ENCODE measurements at places on chromosomes 6 and 20. TPM values are rescaled to one million over a fixed set of nuclear protein-coding genes. Genes with fewer than 3 reads are reported as not detected.
A peak's percentile ranks its signal among the peaks of the same experiment; 100 is the strongest.

DNA sequence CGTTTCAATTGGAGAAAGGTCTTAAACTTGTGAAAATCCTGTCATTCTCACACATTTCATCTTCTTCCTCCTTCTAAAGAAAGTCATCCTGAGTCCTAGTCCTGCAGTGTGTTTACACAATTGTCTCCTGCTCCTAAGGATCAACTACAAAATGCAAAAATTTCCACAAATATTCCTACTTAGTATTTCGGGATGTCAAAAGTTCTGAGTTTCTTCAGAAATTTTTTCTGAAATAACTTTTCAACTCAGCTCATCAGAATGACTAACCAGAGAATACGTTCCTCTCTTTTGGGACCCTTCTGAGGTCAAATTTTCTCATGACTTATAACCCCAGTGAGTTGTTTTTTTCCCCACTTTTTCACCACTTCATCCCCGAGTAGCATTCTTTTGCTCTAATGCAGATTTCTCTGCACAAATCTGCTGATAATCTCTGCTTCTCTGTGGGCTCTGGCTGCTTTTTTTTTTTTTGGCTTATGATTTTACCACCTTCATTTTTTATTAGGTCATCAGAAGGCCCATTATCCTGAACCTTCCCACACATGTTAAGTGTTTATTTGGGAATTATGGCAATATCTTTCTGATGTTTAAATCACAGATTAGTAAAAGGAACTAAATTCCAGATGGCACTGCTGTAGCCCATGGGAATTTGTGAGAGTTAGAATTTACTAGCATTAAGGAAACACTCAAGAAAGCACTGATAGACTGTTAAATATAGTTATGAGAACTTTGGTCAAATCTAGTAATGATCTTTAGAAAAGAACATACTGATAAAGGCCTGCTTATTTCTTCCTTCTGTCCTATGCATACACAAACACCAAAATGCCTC lies 41.4 kb downstream of the MAP3K5 start:
- DNase-seq, result no peak

DNA sequence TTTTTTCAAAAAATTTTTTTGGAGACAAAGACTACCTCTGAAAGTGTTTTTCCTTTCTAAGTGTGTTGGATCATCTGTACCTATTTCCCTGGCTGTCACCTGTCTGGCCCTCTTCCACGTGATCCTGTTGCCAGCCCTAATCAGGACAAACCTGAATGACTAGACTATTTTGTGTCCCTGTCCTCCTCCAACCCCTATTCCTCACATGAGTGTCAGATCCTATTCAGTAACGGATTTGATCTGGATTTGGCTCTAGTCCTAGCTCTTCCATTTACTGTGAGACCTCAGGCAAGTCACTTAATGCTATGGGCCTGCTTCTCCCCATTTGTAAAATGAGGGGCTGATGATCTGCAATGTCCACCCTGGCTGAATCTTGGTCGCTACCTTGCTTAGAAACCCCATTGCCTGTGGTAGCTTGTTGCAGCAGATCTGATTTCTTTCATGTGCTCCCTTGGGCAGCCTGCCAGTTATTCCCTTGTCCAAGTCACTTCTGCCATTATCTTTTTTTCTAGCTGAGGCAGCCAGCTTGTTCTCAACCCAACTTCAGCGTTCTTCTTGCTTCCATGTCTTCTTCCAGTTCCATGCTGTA lies 4.8 kb downstream of the PHF20 start:
- DNase-seq, result peak; percentile 33

BPHL gene
- 23.1 TPM for total RNA-seq

DNA sequence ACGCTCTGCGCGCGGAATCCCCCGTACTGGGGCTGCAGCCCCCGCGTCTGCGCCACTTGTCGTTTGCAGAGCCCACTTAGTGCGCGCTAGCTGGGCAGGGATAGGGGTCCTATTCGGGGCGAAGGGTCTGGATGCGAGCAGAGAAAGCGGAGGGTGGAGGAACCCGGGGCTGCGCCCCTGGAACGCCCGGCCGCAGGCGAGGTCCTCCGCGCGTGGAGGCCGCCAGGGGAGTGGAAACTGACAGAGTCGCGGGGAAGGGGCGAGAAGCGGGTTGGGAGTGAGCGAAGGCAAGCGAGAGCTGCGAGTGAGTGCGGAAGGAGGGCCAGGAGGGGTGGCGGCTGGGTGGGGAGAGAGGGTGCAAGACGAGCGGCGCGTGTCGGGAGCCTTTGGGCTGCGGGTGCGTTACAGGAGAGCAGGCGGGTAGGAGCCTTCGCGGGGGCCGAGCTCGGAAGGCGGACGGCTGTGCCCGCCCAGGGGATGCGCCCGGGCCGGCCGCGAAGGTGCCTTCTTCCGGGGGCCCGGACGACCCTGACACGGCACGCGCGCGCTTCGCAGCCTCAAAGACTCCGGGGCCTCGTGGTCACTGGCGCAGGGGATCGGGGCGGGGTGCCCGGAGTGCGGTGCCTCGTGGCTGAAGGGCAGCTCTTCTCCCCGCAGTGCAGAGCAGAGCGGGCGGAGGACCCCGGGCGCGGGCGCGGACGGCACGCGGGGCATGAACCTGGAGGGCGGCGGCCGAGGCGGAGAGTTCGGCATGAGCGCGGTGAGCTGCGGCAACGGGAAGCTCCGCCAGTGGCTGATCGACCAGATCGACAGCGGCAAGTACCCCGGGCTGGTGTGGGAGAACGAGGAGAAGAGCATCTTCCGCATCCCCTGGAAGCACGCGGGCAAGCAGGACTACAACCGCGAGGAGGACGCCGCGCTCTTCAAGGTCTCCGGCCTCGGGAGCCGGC lies 1.2 kb downstream of the IRF4 start:
- no peak for DNase-seq

- DNase-seq, result no peak
Measured at GRCh38 chr20:62641321-62642050, 817 bp upstream of the SLCO4A1 start.

DNA sequence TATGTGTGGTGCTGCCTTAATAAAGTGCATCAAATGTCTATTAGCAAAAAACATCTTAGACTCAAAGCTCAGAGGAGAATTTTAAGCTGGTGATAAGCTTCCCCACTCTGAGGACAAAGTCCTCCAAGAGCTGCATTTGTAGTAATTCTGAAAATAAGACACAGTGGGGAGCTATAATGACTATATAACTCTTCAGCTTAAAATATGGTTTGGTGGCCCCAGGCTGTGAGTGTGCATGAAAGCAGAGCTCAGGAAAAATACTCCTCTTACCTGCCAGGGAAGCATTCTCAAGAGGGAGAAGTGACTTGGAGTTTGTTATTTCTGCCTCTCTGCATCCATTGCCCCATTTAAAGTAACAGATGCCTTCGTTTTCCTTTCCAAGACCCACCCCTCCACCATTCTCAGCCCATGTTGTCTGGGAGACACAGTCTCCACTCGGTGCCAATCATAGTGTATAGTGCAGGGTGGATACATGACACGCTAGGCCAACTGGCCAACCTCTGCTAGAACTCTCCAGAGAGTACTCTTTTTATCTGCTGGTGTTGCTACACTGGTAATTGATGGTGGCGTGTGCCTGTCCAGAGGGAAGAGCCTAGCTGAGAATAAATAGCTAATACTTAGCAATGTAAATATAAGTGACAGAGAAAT lies 229.2 kb downstream of the PHF3 start:
- no peak for DNase-seq

ACTL10 gene
- 1.4 TPM for total RNA-seq

DNA sequence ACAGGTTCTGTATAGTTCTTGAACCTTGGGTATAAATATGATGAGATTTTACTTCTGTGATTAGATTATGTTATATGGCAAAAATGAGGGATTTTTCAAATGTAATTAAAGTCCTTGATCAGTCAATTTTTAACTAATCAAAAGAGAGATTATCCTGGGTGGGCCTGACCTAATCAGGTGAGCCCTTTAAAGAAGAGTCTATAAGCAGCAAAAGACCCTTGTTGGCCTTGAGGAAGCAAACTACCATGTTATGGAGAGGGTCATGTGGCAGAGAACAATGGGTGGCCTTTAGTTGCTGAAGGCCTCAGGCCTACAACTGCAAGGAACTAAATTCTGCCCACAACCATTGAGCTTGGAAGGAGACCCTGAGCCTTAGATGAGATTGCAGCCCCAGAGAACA lies 102.5 kb upstream of the RIPOR2 start:
- no peak for DNase-seq

- DNase-seq, result no peak
Measured at GRCh38 chr6:139905404-139906052, 531.1 kb upstream of the CITED2 start.

- peak; percentile 62 for DNase-seq
Measured at GRCh38 chr20:2946988-2947961, 74.0 kb downstream of the PTPRA start.

- no peak for DNase-seq
Measured at GRCh38 chr6:30317913-30318589, 8.7 kb upstream of the TRIM39 start.

GRCh38 chr6:110295451-110296165 lies 62.5 kb downstream of the METTL24 start:
- DNase-seq, result no peak

DNA sequence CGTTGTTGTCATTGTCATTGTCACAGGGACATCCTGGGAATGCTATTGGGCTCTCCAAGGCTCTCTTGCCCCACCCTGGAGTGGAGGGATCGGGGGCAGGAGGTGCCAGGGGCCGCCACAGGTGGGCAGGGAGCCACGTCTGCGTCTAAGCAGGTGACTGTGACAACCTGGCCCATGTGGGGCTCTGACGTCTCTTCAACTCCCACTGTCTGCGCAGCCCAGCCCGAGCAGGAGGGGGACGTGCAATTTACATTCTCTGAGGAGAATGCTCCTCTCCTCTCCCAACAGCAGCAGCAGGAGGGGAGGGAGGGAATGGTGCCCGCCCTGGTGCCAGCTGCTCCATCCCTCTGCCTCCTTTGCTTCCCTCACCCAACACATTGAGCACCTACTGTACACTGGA lies 50.1 kb downstream of the GRM4 start:
- no peak for DNase-seq

DNA sequence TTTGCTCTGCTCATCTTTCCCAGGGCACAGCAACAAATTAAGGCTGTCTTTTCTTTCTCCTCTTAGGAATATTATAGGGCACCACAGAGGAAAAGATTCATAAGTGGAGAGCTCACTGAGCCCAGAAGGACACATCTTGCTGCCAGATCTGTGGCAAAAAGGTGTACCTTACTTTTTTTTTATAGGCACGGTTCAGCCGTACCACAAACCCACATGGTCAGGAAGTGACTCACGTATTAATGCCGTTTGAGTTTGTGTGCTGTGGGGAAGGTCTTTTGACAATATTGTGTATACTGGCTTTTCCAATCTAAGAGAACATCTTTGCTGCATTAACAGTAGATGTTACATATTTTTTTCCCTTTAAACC lies 28.4 kb downstream of the PAQR8 start:
- DNase-seq, result peak; percentile 73

ZKSCAN8 gene
- 25.1 TPM for total RNA-seq

DNA sequence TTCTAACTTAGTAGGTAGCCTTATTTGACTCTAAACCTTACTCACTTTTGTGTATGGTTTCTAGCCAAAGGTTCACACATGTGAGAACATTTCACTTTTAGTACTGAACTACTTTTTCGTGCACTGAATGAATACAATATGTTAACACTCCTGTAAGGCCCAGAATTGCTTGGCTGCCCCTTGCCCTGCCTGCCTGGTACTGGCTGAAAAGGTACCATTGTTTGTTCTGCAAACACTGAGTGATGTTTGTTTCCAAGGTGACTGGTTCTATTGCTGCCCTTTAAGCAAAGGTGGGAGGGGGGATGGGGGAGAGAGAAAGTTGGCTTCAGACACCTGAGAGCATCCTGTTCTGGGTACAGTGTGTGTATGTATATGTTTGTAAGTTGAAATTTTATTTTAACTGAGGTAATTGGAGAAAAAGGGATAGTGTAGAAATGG lies 31.2 kb downstream of the RREB1 start:
- no peak for DNase-seq

DNA sequence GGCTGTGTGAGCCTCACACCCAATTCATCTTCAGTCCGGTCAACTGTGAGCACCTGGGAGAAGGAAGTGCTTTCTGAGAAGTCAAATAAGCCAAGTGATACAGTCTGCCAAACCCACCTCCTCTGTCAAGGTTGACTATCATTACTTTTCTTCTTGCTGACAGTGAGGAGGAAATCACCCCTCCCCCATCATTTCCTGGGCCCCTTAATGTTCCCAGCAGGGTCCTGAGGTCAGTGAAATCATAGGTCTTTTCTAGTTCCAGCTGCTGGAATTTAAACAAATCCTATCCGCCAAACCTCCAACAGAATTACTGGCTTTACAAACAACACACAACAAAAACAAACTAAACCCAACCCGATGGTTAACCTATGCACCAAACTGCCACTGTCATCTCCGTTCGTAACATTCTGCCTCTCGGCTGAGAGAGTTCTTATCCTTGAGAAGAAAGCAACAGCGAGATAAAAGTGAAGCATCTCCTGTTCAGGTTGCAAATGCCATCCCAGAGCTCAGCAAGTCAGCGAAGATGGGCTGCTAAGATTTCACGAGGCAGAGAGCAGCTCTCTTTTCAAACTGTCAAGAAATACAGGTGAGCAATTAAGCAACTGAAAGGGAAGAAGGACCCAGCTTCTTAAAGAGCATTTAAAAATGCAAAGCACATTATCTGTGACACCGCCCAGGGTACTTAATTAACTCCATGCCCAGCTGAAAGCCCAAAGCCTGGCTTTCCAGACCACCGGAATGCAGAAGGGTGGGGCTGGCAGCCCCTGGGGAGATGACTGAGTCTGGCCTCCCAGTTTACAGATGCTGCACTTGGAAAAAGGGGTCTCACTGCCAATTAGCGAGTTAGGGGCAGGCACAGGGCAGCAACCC lies 24.7 kb downstream of the GFOD1 start:
- peak; percentile 19 for DNase-seq

ADGB gene
- total RNA-seq, result not detected

- DNase-seq, result no peak
Measured at GRCh38 chr6:15020119-15020770, 225.6 kb upstream of the JARID2 start.

DNA sequence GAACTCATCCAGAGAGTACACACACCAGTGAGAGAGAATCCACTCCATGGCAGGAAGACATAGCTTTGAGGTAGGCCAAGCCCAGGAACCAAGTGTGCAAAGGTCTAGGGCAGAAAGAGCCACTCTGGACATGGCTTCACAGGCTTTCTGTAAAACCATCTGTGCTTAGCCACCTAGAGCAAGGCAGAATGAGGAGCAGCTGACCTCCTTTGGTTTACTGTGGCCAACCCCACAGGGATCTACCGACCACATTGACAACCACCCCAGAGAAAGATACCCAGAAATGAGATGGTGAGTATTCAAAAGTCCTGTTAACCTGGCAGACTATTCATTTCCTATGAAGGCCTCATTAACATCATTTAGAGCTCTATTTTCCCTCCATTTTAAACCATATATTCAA lies 10.5 kb downstream of the ZHX3 start:
- no peak for DNase-seq

GRCh38 chr6:70566751-70567382 lies at the start of gene SDHAF4:
SDHAF4 (plus strand) TSS chr6:70566930; CDS start chr6:70566941, 11 bp downstream.
- DNase-seq, result peak; percentile 61

- no peak for DNase-seq
Measured at GRCh38 chr20:15239542-15240206, 902.3 kb upstream of the FLRT3 start.

- DNase-seq, result peak; percentile 97
Measured at GRCh38 chr6:38509713-38510112, 130.0 kb downstream of the BTBD9 start.
